Activated CD4-positive, alpha-beta T cell treated with anti-CD3 and anti-CD28 coated beads, Interleukin-2, amount 50 U/mL, for 24 hours (primary cell): ENCODE measurements at places on chromosomes 3 and 15.

DNA sequence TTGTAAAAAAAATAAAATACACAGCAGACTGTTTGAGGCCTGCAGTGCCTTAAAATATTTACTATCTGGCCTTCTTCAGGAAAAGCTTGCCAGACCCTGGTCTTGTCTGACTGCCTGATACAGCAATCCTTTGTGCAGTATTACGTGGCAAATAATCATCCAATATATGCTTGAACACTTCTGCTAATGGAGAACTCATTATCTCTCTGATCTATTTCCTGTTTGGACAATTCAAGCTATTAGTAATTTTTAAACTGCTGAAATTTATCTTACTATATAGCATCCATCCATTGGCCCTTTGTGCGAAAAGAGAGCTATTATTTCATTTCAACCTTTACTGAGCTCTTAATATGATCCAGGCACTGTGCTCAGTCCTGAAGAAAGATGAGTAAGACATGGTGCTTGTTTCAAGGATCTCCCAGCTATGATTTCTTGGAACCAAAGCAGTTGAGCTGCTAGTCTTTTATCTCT lies 15.9 kb downstream of the ATG7 start:
- no peak for DNase-seq

- no peak for DNase-seq
Observed at GRCh38 chr3:119580067-119580760, 922 bp downstream of the ADPRH start.

DNA sequence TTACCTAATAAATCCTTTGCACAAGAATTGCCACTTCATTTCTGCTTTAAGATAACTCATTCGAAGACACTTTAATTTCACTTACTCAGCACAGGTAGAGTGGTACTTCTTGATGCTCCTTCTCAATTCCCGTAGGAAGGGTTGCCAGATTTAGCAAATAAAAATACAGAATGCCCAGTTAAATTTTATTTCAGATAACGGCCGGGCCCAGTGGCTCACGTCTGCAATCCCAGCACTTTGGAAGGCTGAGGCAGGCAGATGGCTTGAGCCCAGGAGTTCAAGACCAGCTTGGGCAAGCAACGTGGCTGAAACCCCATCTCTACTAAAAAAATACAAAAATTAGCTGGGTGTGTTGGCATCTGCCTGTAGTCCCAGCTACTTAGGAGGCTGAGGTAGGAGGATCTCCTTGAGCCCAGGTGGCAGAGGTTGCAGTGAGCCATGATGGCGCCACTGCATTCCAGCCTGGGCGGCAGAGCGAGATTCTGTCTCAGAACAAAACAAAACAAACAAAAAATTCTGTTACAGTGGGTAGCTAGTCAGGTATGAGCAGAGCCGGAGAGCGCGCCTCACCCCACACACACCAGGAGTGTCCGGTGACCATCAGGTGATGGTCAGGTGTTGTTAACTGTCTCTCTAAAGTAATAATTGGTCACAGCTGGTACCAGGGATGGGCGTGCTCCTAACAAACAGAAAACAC lies 92.8 kb downstream of the DNAH12 start:
- DNase-seq, result no peak

DNA sequence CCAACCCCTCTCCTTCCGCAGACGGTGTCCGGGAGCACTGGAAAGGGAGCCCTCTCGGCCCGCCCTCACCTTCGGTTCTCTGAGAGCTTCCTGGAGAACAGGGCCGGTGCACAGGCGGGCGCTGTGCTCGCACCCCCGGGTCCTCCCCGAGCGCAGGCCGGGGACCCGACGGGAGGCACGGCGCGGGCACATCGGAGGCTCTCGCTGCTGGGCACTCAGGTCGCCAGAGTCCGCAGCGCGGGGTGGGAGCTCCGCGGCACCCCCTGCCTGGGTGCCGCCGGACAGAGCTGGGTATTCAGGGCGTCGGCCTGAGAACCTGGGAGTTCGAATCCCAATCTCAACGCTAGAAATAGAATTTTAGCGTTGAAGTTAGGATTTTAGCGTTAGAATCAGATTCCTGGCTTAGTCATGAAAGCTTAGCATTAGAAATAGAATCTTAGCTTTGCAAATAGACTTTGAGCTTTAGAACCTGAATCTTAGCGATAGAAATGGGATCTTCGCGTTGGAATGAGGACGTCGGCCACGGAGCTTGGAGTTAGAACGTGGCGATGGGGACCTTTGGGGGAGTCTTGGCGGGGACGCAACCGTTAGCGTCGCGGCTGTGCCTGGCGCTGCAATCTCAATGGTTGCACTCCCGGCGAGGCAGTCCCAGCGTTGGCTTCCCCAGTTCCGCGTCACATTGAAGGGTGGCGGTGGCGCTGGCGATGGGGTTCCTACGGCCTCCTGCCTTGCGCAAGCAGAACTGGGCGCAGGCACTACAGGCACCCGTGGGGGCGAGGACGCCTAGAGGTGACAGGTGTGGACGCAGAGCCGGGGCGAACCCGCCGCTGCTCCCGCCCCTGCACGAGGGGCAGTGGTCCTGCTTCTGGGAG lies 549 bp downstream of the TRH start:
- DNase-seq, result no peak

DNA sequence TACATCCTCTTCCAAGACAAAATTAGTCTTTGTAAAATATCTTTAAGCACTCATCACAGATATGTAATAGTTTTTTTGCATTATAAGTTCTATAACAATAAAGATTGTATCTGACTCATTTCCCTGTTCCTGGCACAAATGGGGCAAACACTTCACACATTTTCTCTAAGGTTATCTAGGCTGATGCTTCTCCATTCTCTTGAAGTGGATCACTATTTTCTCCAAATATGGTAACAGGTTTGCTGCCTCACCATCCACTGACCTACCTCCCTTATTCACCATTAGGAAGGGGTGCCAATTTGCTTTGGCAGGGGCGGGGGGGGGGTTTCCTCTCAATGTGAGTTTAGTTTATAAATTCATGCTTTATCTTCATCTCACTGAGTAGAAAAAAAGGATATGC lies 767.7 kb upstream of the LMCD1 start:
- no peak for DNase-seq

DNA sequence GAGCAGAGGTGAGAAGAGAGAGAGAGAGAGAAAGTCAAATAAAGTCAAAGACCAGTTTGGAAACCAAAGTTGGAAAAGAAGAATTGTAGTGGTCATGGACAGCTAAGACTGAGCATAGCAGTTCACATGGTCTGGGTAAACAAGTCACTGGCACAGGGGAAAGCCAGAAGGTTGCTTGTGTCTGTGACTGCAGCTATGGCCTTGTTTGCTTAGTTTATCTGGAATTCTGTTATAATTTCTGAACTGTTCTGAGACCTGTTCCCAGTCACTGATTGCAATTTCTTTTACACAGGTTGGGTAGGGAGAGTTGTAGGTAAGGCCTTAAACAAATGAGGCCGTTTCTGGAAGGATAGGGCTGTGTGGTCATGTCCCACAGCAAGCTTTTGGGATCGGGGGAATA lies 43.4 kb upstream of the MYZAP start:
- DNase-seq, result no peak

DNA sequence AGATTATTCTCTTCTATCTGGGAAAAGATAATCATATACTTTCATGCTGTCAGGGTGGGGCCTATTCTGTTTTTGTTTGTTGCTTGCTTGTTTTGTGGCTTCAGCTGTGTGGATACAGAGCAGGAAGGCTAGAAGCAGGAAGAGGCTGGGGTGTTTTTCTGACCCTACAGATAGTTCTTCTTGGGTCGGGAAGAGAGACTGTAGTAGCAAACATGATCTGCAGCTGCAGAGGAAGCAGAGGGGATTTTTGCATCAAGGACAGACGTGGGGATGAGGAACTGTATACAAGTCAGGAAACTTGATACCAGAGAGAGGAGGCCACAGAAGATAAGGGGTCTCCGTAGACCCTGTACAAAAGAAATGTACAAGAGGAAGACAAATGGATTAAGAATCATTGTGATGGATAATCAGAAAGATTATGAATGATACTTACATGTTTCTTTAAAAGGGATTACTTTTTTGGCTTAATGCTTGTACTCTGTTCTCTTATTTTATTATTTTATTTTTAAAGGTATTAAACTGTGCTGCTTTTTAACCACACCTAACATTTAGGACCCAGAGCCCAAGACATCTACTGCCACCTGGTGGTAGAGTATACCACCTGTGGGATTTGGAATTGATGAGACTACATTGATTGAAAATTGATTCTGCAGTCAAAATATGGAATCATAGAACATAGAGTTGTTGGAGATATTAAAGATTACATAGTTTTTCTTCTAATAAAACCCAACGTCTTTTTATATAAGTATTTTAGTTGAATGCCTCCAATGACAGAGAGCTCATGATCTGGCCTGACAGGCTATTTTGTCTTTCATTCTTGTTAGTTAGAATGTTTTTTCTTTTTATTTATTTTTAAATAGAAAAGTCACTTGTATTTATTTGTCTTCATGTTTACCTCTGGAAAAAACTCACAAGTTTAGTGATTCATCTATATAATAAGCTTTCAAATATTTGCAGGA lies 87.3 kb upstream of the ROPN1 start:
- DNase-seq, result no peak
